ENCODE measurements at places on chromosomes 11 and 22.

GRCh38 chr22:48397531-48398180, 1430.0 kb downstream of the BRD1 start:
- DNase-seq = no peak

GRCh38 chr11:102225689-102226568, 91.4 kb upstream of the BIRC3 start:
- DNase-seq = no peak

- DNase-seq = peak; percentile 53
Measured at GRCh38 chr11:128678024-128678423, 15.8 kb upstream of the FLI1 start.

DNA sequence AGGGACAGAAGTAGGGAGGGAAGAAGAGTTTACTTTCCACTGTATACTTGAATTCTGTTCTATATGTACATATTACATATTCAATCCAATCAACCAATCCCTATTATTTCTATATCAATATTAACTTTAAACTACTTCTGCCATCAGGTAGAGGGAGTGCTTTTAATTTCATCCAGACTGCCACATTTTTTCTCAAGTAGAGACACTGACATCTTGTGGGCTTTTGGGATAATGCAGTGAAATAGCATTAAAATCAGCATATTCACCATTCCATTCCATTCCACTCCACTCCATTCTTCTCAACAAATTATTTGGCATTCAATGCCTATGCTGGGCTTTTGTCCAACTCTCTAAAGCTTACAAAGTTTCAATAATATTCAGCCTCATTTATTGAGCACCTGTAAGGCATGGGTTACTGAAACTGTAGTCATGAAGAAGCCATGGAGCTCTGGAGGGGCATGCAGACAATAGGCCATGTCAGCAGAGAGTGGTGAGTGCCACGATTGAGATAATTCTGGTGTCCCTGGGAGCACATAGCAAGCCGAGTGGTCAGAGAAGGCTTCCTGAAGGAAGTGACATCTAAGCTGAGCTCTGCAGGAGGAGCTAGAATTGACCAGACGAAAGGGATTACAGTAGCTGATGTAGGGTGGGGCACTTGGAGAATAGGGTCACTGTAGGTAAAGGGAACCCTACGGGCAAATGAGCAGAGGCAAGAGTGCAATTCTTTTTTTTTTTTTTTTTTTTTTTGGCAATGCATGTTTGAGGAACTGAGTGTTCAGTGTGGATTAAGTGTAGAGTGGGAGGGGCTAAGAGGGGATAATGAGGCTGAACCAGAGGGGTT, 12.8 kb upstream of the CLPB start:
- DNase-seq = peak; percentile 68

DNA sequence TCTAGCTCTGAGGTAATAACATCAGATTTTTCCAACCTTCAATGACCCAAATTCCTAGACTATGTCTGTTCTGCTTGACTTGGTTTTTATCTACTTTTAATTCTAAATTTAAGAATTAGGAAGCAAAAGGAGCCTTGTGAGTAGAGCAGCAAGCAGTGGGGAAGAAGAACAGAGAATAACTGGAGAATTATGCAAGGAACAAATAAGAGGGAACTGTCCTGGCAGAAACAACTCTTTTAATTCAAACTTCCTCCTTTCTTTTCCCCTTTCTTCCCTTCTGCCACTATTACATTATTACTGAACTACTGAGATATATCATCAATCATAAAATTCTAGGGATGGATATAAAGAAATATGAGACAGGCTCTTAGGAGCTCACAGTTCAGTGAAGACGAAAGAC, 276.1 kb downstream of the SBF2 start:
- no peak for DNase-seq

DNA sequence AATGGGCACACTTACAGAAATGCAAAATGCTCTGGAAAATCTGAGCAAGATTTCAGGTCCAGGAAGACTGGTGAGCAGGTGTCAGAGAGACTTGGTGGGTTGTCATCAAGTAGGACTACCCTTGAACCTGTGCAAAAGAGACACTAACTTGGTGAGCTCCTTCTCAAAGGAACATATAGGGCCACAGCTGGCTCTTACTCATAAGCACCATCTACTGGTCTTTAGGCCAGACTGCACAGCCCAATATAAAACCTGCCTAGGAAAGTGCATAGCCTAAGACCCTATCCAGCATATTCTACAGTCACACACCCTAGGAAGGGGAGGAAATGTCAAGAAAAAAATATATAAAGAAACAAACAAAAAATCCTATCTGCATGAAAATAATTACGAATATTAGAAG, 18.2 kb upstream of the OR10W1 start:
- DNase-seq = no peak

GRCh38 chr11:11496879-11497278, 124.9 kb downstream of the GALNT18 start:
- DNase-seq = no peak

DNA sequence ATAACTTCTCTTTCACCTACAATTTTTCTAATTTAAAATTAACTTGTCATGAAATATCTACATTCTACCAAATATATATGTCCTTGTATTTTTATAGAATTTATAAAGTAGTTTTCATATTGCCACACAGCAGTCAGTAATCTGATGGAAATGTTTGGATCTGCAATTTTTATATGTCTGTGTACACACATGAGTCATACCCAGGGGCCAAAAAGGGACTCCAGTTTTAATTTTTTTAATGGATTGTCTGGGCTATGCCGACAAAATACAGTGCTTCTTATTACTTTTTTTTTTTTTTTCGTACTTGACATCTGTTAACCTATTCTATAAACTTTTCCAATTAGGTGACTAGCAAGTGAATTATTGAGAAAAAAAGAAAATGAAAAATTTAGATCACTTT, 6.3 kb downstream of the GUCY1A2 start:
- DNase-seq = no peak

GRCh38 chr22:48715511-48715910, 1112.2 kb downstream of the BRD1 start:
- no peak for DNase-seq

- no peak for DNase-seq
Measured at GRCh38 chr11:30015725-30016412, 961 bp downstream of the KCNA4 start.

DNA sequence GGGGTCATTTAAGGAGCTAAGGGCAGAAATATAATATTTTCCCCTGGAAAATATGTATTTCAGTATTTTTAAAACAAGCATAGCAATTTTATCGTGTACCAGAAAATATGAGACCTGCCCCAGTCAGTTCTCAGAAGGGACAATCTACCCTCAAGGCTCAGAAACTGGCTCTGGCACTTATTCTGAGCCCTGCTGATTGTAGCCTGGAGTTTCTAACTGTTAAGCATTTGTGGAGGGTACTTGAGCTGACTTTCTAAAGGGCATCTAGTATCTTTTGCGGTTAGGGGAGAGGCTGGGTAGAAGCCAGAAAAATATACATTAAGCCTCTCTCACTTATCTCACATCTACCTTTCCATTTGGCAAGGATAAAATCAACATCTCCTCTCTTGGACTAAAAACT, 71.3 kb upstream of the FSHB start:
- no peak for DNase-seq

GRCh38 chr11:497565-498296, 9.3 kb downstream of the RNH1 start:
- DNase-seq = no peak

GRCh38 chr11:127943763-127944162, 643.6 kb downstream of the ETS1 start:
- DNase-seq = no peak

GRCh38 chr11:17479284-17480214, 2.9 kb upstream of the ABCC8 start:
- no peak for DNase-seq

Data from KG1 (cell line).